ENCODE measurements at places on chromosomes 2 and 18.

DNA sequence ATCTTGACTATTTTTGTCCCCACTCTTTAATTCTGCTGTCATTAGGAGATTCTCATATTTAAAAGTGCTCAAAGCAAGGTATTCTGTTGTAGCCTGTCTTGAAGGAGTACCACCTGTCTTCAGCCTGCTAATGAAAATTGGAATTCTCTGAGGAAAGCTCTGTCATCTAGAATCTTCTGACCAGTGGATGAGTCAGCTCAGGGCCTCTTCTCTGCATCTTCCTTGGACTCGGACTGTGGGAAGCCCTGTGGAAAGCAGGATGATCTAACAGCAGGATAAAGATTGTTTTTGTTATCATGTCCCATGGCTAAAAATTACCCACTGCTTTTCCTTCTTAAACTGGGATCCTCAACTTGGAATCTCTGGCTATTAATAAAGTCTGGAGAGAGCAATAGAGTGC, 18.7 kb upstream of the TMEM200C start:
- no peak for DNase-seq

- DNase-seq, result no peak
Measured at GRCh38 chr18:60010513-60010912, 110.7 kb downstream of the PMAIP1 start.

DNA sequence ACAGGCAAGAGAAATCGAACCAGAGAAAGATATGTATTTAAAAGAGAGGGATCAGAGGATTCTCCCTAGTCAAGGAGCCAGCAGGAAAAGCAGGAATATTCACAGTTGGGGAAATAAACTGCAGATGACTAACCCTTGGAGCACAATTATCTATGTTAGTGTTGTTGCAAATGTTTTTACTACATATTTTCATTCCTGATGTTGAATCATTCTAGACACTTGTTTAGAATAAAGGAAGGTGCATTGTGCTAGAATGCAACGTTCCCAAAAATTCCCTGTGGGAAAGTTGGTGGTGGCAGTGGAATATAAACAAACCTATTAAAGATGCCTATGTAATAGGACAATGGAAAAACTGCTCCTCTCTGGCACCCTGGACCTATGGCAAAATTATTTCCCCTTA, 63.3 kb downstream of the DTNA start:
- DNase-seq, result no peak

- no peak for DNase-seq
Measured at GRCh38 chr2:96848264-96848663, 4.4 kb upstream of the ANKRD23 start.

DNA sequence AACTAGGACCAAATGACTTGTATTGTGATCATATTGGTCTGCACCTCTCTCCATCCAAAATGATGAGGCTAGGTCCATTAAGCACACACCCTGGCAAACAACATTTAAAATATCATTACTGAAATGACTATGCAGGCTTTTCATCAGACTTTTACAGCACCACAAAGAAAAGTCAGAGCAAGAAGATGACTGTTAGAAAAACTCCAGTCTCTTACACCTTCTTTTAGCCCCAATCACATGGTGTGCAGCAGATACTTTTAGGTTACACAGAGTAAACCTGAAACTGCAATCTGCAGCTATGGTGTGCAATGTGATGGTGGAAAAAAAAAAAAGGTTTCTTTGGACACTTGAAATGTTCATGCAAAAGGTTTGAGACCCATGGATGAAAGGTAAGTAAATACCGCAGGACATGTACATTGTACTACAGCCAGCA, 5.4 kb upstream of the POLI start:
- no peak for DNase-seq

DNA sequence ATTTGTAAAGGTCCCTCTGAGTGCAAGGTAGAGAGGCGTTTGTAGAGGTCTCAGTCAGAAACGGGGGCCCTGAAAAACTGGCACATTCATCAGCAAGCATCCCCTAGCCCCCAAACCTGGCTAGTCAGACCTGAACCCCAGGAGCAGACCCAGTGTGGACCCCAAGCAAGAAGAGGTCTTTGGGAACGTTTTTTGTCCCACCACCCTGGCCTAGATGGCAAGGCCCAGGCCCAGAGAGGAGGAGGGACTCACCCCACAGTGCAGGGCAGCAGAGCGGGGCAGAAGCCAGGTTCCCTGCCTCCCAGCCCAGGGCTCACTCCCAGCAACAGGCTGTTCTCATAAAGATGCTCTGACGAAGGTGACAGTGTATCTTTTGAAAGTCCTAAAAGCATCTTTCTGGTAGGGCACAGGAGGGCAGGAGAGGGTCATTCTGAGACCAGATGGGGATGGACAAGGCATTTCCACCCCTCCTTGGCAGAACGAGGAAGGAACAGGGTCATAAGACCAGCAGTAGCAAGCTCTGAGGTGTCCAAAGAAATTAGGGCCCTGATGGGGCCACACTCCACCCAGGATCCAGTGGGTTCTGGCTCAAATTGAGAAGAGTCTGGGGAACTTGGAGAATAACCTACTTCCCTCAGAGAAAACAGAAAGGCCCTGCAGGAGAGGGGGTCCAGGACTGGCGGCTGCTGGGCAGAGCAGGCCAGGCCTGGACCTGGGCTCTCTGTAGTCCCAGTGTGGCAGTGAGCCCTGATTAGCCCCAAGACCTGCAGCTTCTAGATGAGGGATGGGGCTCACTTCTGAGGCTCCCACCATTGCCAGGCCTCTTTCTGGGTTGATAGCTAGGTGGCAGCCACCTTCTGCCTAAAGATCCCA, 18.2 kb downstream of the ADRA2B start:
- DNase-seq, result no peak

GRCh38 chr2:220053919-220054318, 426.5 kb downstream of the SLC4A3 start:
- DNase-seq, result no peak

DNA sequence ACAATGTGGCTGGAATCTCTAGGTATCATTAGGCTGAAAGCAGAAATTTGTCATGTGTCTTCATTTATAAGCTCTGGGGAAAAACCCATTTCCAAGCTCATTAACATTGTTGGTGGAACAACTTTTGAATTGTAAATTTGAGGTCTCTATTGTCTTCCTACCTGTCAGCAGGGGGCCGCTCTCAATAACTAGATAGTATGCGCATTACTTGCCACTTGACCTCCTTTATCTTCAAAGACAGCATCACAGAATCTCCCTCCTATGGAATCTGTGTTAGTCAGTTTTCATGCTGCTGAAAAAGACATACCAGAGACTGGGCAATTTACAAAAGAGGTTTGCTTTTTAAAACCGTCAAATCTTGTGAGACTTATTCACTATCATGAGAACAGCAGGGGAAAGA, 223.1 kb downstream of the CALCRL start:
- no peak for DNase-seq

DNA sequence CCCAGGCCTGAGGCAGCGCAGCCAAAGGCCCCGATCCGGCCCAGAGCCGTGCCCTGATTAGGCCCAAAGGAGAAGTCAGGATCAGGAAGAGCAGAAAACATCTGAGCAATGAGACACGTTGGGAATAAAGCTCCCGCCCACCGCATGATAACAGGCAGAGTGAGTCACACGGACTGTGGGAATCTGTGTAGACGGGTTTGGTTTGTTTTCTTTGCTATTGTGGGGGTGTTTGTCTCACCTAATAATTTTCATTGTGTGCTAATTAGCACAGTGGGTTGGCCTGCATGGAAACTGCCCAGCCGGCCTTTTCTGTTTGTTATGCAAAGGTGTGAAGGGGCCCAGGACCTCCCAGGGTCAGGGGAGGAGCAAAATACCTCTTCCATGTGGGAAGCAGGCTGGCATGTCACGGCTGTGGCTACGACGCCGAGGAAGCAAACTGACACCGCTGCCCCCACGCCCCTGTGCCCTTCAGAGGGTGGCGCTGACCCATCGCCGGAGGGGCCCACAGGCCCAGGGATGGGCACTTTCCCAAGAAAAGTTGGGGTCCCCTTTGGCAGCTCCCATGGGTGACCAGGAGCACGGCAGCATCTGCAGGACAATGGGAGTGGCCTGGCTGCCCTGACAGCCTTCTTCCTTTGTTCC, 68.4 kb upstream of the CTDP1 start:
- no peak for DNase-seq

GRCh38 chr18:24552218-24552617, 91.8 kb downstream of the HRH4 start:
- no peak for DNase-seq

DNA sequence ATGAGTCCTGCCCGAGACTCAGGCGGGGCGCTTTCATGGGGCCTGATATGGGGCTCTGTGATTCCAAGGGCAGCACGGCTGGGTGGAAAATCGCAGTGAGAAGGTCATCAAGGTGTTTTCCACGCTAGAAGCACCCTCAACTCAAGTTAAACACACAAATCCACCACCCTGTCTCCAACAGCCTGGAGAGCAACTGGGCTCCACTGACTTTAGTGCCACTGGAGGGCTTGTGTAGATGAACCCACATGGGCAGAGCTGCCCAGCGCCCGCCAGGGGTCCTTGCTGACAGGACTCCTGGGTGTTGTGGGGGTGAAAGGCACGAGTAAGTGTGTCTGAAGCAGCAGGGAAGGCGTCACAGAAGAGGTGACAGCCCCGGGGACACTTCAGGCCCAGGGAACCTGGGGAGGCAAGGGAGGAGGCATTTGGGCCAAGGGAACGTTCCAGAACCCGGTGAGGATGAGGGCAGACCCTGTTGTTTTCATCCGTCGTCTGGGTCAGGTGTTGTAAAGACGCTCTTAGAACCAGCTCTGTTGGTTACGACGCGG, 51.8 kb upstream of the CTDP1 start:
- DNase-seq, result no peak

DNA sequence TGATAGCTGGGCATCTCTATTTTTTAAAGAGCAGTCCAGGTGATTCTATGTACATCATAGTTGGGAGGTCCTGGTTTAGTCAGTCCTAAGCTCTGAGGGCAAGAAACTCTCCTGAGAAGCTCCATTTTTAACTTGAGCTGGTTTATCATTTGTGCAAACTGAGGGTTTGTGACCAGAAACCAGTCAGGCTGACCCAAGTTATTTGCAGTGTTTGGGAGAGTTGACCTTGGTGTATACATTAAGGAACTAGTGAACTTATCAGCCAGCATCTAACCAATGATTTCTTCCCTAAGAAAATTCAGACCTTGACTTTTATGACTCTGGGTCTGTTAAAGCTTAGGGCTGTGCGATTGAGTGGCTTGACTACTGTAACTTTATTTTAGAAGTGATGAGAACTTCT, 10.6 kb upstream of the MGAT5 start:
- no peak for DNase-seq

GRCh38 chr2:200321780-200322534, 15.5 kb downstream of the SPATS2L start:
- no peak for DNase-seq

- DNase-seq, result no peak
Measured at GRCh38 chr2:236370847-236371409, 106.7 kb upstream of the ASB18 start.

GRCh38 chr2:209648714-209649113, 122.9 kb upstream of the UNC80 start:
- no peak for DNase-seq

DNA sequence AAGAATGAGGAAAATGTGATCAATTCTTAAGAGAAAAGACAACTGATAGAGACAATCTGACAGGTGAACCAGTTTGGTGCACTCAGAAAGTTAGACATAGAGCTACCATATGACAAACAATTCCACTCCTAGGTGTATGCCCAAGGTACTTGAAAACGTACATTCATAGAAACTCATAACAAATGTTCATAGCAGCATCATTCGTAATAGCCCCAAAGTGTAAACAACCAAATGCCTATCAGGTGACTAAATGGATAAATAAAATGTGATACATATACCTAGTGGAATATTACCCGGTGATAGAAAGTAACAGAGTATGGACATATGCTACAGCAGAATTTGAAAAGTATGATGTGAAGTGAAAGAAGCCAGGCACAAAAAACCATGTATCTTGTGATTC, 149.3 kb upstream of the TRIB2 start:
- DNase-seq, result no peak

- DNase-seq, result no peak
Measured at GRCh38 chr2:134325696-134326095, 71.8 kb downstream of the MGAT5 start.

GRCh38 chr2:98559581-98559980, 48.7 kb downstream of the COA5 start:
- DNase-seq, result no peak

- DNase-seq, result no peak
Measured at GRCh38 chr2:205066081-205066480, 520.8 kb downstream of the PARD3B start.

DNA sequence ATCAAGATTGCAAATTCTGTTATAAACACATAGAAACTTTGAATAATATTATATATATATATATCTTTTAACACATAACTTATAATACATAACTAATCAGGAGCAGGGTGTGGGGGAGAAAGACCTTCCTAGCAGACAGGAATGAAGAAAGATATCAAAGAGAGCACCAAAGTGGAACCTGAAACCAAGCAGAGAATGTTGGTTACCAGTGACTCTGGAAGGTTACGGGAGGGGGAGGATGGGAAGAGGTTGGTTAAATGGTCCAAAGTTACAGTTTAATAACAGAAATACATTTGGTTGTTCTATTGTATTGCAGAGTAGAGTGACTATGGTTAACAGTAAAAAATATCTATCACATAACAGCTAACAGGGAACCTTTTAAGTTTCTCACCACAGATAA, 366.7 kb downstream of the LRRTM4 start:
- DNase-seq, result no peak

DNA sequence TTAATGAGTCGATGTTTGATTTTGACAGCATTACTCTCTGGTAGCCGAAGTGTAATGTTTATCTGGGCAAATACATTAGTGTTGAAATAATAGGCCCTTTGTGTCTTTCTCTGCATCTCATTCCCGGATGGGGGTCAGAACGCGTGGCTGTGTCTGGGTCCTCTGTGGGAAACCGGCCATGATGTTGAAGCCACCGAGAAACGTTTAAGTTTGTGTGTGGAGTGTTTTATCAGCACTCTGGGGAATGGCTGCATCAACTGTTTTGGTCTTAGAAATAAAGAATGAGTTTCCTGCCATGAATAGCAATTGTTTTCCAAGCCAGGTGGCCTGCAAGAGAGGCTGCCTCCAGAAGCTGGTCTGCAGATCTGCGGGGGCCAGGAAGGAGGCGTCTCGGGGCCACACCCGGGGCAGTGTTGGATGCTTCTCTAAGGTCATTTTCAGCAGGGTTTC, 69.7 kb downstream of the RNF144A start:
- DNase-seq, result no peak

DNA sequence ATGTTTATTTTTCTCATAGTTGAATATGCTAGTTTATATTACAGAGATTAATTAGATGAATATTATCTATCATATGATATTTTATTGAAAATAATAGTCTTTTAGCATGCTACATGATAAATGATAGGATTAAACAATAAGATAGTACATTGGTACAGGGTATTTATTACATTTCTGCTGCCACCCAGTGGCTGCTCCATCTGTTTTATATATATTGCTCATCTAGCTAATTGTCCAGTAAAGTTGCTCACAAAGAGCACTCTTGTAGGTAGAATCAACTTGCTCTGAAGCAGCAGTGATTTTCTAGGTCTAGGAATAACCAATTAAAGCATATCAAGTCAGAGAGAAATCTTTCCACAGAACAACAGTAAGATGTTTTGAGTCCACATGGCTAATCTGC, 183.3 kb downstream of the ASXL3 start:
- no peak for DNase-seq

- no peak for DNase-seq
Measured at GRCh38 chr18:58252166-58252565, 208.1 kb downstream of the NEDD4L start.
